Left colon (tissue), 2 donors: ENCODE measurements at places on chromosomes 4 and X.

DNA sequence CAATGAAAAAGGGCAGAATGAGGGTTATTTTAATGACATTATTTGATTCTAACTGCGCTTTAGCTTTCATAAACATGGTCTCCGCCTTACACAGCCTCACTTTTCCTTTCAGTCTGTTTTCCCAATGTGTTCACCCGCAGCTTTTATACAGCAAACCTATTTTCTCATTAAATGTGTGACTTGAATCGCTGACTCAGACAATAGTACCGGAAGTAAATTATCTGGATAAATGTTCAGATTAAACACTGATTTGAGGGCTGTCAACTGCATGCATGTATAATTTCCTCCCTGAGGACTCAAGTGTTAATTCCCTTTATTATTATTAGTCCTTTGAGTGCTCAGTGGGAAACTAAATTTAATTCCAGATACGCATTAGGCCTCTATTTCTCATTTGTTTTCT is 117.3 kb downstream of the FAM133A start:
- no peak for DNase-seq

DNA sequence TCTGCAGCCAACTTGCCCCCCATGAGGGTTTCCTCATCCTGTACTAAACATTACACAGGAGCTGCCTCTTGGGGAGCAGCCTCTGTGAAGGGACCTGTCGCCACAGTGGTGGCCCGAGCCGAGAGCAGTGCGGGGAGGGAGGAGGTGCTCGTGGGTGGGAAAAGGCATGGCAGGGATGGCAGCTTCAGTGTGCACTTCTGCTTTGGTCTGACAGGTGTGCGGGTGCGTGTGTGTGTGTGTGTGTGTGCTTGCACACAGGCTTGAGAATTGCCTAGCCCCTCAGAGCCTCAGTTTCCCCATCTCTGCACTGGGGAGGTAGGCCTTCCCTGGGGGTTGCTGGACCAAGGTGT is 3.9 kb downstream of the SH3TC1 start:
- no peak for DNase-seq

- no peak for DNase-seq
Observed at GRCh38 chrX:121851033-121851432, 803.6 kb downstream of the GLUD2 start.

DNA sequence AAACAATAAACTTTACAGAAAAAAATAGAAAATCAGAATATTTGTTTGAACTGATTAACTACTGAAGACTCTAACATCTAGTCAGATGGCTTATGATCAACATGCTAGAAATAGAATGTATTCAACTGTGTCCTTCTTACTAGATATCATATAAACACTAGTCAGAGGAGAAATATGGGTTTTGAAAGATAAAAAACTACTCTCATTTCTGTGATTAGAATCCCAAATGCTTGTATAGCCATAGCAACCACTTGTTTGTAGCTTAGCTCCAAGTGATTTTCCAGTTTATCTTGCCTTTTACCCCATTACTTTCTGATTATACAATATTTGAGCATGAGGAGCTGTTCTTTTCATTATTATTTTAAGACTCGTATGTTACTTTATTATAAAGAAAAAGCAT is 31.2 kb downstream of the USP38 start:
- no peak for DNase-seq

DNA sequence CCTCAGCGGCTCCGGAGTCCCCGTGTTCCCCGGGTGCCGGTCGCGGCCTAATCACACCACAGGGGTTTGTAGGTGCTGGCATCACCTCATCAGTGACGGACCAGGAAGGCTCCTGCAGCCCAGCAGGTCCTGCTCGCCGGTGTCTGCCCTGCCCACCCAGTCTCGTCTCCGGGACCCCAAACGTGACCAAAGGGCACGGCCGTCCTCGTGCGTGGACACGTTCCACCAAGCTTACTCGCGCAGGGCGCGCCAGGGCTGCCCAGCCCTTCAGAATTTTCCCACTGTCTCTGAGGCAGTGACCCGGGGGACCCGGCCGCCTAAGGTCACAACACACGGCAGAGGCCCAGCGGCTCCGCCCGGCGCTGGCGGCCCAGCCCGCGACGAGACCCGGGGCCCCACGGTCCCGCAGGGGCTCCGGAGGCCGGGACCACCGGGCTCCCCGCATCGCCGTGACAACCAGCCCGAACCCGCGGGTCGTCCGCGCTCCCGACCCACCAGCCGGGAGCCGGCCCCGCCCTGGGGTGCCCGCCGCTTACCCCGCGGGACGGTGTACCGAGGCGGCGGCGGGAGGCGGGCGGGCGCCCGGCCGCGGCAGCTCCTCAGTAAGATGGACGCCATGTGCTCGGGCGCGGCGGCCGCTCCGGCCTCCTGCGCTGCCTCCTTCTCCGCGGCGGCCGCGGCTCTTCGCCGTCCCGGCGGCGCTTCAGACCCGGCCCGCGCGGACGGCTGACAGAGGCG is 454 bp downstream of the LETM1 start:
- DNase-seq: peak; percentile 54

DNA sequence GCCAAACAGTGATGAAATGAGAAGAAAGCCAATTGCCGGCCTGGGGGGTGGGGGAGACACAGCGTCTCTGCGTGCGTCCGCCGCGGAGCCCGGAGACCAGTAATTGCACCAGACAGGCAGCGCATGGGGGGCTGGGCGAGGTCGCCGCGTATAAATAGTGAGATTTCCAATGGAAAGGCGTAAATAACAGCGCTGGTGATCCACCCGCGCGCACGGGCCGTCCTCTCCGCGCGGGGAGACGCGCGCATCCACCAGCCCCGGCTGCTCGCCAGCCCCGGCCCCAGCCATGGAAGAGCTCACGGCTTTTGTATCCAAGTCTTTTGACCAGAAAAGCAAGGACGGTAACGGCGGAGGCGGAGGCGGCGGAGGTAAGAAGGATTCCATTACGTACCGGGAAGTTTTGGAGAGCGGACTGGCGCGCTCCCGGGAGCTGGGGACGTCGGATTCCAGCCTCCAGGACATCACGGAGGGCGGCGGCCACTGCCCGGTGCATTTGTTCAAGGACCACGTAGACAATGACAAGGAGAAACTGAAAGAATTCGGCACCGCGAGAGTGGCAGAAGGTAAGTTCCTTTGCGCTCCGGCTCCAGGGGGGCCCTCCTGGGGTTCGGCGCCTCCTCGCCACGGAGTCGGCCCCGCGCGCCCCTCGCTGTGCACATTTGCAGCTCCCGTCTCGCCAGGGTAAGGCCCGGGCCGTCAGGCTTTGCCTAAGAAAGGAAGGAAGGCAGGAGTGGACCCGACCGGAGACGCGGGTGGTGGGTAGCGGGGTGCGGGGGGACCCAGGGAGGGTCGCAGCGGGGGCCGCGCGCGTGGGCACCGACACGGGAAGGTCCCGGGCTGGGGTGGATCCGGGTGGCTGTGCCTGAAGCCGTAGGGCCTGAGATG is at the start of gene SHOX:
TSS of gene SHOX (plus strand) at position 180 of the 885 bp plus-strand sequence. CDS start at position 287, 107 bp downstream.
- no peak for DNase-seq

DNA sequence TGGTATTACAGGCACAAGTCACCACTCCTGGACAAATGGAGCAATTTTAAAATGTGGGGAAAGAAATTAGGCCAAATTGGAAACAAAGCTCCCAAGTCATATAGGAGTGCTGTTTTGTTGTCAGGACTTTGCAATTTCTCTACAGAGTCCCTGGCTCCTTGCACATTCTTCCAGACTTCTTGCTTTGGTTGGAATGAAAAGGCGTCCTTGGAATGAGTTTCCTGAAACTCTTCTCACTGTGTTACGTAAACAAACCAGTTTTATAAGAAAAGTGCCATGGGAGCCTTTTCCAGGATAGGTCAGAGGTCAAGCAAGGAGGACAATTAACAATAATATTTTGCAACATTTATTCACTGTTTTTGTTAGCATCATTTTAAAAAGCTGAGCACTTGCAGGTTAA is 32.4 kb upstream of the KIT start:
- no peak for DNase-seq

- no peak for DNase-seq
Observed at GRCh38 chr4:147123146-147123545, 177.5 kb upstream of the TTC29 start.

GRCh38 chrX:134315866-134316265 is 78.9 kb downstream of the CCDC160 start:
- no peak for DNase-seq

DNA sequence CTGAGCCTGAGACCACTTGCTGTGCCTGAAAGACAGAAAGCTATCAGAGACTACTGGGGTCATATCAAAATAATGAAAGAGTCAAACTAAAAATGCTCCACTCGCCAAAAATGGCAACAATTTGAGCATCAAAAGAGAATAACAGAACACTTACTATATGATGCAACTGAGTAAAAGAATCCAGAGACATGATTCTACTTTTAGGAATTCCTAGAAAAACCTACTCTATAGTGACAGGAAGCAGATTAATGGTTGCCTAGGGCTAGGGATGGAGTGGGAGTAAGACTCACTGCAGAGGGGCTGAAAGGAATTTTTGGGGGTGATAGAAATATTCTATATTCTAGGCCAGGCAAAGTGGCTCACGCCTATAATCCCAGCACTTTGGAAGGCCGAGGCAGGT is 29.4 kb upstream of the SLAIN2 start:
- DNase-seq: no peak

DNA sequence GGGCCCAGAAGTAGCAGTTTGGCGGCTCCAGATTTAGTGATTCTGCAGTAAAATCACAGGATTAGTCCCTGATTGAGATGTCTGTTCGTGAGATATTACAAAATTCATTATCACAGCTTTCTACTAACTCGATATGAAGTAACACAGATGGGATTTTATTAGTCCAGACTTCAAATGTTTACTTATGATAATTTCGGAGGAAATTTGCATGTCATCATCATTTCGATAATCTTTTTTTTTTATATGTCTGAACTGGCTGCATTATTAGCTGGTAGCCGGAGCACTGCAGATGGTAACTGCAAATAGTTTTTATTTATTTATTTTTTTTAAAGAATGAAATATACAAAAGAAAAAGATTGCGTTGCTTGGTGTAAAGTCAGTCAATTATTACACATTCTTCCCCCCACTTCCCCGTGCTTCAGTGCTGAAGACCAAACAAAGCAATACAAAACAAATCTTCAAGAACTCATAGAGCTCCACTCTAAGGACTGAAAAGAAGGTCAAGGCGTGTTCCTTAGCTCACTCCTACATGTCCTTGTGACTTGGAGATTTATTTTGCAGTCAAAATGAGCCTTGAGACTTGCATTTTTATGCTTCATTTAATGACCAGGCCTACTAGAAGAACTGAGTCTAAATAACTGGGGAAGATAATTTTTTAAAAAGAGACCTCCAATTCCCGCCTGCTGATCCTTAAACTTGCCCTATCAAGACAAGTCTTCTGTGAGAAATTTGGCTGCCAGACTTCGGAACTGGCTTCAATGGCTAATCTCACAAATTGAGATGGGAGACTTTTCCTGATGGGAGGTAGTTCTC is 11.7 kb upstream of the PITX2 start:
- DNase-seq: no peak

DNA sequence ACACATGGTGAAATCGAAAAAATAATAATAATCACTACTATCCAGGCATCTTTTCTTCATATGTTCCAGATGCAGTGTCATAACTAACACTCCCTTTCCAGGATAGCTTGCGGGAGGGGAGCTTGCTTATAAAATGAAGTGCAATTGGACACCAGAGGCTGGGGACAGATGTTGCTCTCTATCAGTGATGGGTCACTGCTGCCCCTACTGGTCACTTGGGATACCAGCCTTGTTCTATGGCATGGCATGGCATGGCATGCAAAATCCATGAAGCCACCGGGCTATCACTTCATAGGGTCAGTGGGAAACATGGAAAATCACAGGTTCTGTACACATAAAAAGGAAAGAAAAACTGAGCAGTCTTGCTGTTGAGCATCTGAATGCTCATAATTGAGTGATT is 168.1 kb downstream of the GLRA2 start:
- no peak for DNase-seq

DNA sequence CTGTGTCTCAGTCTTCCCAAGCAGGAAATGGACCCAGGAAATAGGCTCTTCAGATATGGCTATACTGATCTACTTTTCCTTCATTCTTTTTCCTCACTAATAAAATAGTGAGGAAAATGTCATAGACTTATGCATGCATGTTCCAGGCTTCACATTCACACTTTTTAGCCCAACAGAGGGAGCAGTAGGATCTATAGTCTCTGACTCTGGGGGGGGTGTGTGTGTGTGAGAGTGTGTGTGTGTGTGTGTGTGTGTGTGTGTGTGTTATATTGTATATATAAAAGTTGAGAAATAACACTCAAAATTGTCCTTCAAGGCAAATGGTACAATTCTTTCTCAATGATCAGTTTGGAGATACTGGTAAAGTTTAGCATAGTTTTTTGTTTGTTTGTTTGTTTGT is 297.2 kb upstream of the GALNT7 start:
- DNase-seq: no peak

GRCh38 chrX:134761788-134762187 is 103.5 kb upstream of the PLAC1 start:
- no peak for DNase-seq

GRCh38 chrX:50471390-50471789 is 765 bp upstream of the DGKK start:
- DNase-seq: no peak

DNA sequence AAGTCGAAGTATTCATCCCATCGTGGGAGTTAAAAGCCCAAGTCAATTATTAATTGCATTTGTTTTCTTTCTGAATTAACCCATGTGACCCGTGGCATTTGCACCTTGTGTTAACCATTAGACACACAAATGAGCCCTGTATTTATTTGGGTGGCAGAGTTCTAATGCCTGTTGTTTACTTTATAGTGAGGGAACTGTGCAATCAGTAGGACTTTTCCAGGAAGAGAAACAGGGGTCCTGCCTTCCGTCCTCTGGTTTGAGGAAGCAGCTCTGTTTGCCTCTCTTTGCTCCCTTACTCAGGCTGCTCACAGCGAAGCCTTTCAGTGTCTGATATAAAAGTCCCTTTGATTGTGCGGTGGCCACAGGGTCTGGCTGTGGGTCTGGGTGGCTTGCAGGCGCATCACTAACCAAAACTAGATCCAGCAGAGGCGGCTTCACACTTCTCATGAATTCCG is 263.6 kb downstream of the PTTG2 start:
- no peak for DNase-seq

GRCh38 chr4:146235654-146236177 is 21.4 kb downstream of the REELD1 start:
- no peak for DNase-seq

GRCh38 chrX:18119856-18120255 is 100.8 kb downstream of the BEND2 start:
- no peak for DNase-seq
